ENCODE measurements at places on chromosomes 12 and 14.

GRCh38 chr14:77794357-77794756 lies 5.6 kb upstream of the ADCK1 start:
- no peak for DNase-seq

DNA sequence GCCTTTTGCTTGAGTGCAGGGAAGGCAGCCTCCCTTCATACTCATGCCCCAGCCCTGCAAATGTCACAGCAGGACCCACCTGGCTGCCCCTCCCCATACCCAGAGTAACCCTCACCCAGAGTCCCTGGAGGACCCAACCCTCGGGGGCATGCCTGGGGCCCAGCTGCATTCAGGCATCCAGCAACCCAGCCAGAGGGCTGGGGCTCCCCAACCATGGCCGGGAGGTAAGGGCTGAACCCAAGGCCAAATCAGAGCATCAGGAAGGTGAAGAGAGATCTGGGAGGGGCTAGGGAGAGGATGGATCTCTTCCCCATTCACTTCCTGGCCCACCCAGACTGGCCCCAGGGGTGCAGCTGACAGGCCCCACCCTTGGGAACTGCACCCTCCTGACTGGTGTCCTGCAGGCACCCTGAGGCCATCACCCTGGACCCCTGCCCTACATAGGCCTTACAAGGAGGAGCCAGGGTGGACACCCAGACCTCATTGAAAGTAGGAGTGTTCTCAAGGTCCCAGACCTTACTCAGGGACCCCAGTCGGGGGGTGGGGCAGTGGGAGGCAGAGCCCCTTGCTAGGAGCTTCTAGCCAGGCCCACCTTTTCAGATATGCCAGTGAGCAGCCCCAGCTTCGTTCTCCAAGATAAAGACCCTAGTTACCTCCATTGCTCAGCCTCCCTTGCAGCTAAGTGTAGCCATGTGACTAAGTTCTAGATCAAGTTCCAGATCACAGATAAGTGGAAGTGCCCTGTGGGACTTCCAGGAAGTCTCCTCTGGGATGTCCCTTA lies 849 bp upstream of the PLD4 start:
- no peak for DNase-seq

DNA sequence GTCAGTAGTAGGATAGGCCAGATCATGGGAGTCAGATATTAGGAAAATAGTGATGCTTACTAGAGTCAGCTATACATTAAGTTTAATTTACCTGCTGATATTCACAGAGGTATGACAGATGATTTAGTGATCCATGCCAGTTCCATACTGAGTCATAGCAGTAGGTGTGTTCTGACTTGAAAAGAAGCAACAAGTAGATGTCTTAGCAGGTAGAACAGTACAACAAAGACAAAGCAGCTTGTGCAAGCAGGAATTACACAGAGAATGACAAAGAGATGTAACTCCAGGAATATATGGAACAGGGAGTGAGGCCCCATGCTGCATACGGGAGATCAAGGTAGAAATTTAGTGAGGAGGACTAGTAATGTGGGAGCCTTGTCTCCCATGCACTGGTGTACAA lies 556.9 kb downstream of the SLC16A7 start:
- DNase-seq: no peak

DNA sequence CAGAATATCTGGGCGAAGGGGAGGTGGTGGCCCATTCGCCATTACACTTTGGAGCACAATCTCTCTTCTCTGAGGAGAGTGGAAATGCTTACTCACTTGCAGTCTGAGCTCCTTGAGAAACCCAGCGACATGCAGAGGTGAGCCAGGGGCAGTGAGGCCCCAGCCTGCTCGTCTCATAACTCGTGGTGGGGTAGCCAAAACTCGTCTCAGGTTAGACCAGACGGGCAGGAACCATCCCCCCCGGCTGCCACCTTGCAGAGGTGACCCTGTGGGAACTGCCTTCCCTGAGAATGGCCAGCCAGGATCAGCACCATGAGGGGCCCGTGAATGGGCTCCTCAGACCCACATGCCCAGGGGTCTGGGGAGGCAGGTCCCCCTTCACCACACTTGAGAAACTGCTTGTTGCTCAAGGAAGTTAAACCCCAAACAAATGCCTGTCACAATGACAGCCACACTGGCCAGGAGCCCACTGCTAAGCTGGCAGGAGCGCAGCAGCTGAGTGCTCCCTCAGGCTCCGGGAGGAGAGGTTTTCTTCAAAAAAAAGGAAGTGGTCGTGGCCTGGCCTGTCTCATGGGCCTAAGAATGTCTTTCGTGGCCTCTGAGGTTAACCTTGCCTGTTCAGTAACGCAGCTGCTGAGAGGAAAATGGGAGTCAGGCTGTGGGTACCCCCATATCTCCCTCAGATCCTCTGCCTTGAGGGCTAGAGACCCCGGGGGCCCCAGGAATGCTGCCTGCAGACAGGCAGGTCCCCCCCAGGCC lies 9.2 kb upstream of the ALDH2 start:
- no peak for DNase-seq

DNA sequence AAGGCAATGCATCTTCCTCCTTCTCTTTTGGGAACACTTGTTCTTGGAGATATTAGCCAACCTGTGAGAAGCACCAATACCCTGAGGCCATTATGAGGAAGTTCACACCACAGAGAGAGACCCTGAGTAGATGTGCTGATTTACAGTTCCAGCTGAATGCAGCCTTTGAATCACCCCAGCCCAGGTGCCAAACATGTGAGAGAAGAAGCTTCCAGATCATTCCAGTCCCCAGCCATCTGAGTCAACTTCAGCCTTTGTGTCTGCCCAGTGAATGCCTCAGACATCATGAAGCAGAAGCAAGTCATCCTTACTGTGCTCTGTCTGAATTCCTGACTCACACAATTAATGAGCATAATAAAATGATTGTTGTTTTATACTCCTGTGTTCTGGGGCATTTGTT lies 25.1 kb downstream of the C12orf42 start:
- DNase-seq: no peak

Data from stimulated activated CD8-positive, alpha-beta memory T cell treated with anti-CD3 and anti-CD28 coated beads, Interleukin-4, amount 100 ng/mL, for 4 hours (primary cell).